ENCODE measurements at places on chromosomes 6 and 20. TPM values are rescaled to one million over a fixed set of nuclear protein-coding genes. Genes with fewer than 3 reads are reported as not detected.

GRCh38 chr6:53641348-53641747 is 24.2 kb downstream of the KLHL31 start:
- DNase-seq: no peak

DNA sequence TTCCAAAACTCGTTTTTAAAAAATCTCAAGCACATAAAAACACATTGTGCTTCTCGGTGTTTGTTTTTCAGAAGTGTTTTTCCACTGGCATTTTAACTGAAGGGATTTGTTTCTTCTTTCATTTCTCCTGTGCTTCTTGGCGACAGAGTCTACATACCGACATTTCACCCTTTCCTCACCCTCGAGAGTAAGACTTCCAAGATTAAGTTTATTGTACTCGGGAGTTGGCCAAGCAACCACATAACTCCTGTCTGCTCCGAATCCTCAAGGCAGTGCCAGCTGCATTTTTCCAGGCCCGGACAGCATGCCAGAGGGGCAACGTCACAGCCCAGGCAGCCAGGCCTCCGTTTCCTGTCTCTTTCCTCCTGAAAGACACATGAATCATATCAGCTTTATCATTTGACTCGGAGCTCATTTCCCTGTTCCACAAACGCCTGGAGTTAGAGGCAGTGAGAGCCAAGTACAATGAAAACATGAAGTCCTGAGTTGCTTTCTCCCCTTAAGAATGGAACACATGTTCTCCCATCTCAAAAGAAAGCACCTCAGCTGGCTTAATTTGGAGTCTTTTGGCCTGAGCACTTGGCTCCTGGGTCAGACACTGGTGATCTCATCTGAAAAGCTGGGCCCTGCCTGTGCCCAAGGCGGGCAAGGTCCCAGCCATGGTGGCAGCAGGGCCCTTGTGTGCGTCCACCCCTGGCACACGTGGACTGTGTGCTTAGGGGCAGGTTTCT is 23.2 kb upstream of the FAM50B start:
- DNase-seq: peak; percentile 87

Gene MTHFD1L
- 3.4 TPM for total RNA-seq

GRCh38 chr6:43211955-43212354 is 17.3 kb downstream of the DNPH1 start:
- DNase-seq: no peak

Gene WFDC2
- 0.95 TPM for total RNA-seq

GRCh38 chr20:61170496-61171320 is 81.4 kb upstream of the CDH4 start:
- DNase-seq: no peak

DNA sequence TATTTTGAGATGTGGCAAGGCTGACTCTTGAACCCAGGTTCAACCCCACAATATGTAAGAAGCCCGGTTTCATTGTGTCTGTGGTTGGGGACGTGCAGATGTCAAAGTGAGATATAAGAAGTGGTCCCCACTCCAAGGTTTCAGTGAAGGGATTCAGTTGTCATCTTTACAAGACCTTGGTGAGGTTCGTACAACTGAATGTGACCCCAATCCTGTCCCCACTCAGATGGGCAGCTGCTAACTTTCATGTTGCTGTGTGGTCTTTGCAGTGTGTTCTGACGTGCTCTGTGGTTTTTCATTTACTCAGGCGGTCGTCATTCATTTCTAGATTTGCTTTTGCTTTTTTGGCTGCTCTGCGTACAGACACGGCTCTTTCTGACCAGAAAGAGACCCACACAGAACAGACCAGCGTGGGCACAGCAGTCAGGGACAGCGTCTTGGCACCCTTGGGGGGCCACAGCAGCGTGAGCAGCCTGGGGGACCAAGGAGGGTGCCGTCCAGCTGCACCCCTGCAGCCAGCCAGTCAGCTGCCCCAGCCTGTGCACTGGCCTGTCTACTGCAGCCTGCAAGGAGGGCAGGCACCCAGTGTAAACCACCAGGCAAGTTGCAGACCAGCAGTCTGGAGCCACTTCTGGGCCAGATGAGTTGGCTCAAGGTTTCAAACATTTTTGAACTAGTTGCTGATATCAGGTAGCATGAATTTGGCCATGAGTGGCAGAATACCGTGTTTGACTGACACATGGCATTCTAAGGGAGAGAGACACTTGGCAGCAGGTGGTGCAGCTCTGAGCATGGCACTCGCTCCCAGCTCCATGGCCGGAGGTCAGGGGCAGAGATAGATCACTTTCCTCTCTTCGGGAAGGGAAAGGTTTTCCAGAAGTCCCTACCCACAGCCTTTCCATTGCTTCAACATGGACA is 49.4 kb upstream of the IRF4 start:
- DNase-seq: peak; percentile 53

Gene PSMB8
- total RNA-seq: 19.6 TPM
